ENCODE measurements at places on chromosomes 16 and 17.
A peak's percentile ranks its signal among the peaks of the same experiment; 100 is the strongest.

- DNase-seq: no peak
Measured at GRCh38 chr16:722835-723633, 2.1 kb downstream of the ANTKMT start.

DNA sequence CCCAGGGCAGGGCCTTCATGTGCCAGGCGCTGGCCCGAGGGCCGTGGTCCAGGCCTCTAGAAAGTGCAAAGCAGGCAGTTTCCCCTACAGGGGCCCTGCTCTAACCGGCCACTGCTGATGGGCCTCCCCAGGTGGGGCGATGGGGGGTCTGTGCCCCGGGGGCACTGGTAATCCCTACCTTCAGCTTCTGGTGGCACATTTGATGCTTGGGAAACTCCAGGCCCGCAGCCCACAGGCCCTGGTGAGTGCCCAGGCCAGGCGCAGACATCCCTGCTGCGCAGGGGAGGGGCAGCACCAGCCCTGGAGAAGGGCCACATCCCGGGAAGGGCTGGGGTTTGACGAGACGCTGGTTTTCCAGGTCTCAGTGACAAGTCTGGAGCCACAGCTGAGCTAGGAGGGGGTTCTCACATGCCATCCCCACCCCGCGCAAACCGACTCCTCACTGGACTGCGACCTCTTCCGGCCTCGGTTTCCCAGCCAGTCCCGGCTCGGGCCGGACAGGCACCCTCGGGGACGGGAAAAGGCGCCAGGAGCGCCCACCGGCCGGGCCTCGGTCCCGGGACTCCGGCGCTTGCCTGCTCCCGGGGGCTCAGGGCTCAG, 1.6 kb downstream of the DOC2B start:
- DNase-seq: no peak

DNA sequence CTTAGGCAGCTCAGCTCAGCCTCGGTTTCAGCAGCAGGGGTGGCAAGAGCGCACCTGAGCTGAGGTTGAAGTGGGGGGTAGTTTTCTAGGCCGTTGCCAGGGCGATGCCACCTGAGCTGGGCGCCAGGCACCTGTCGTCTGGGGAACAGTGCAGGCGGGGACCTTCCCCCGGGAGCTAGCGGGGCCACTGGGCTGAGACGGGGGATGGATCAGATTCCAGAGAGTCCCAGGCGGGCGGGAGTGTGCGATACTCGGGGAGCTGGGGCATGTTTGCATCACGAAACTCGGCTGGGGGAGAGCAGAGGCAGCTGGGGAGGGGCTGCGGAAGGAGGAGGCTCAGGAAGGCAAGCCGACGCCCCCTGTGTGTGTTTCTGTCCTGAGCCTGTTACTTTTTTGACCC, 477 bp upstream of the CLDN9 start:
- DNase-seq: no peak

- no peak for DNase-seq
Measured at GRCh38 chr17:47952171-47953021, 5.3 kb downstream of the PRR15L start.

- no peak for DNase-seq
Measured at GRCh38 chr17:67212714-67213417, 32.1 kb downstream of the HELZ start.

- DNase-seq: no peak
Measured at GRCh38 chr17:76088041-76088867, 9.3 kb downstream of the ZACN start.

GRCh38 chr16:87836844-87837581, 32.3 kb downstream of the SLC7A5 start:
- no peak for DNase-seq

- DNase-seq: no peak
Measured at GRCh38 chr16:70467113-70467512, 12.7 kb downstream of the FCSK start.

GRCh38 chr17:34201767-34202166, 53.3 kb upstream of the CCL2 start:
- DNase-seq: no peak

- DNase-seq: no peak
Measured at GRCh38 chr17:7491583-7491982, 7.4 kb downstream of the POLR2A start.

GRCh38 chr17:246226-246625, 64.8 kb upstream of the DOC2B start:
- DNase-seq: no peak

- no peak for DNase-seq
Measured at GRCh38 chr16:78607022-78607421, 507.6 kb downstream of the WWOX start.

DNA sequence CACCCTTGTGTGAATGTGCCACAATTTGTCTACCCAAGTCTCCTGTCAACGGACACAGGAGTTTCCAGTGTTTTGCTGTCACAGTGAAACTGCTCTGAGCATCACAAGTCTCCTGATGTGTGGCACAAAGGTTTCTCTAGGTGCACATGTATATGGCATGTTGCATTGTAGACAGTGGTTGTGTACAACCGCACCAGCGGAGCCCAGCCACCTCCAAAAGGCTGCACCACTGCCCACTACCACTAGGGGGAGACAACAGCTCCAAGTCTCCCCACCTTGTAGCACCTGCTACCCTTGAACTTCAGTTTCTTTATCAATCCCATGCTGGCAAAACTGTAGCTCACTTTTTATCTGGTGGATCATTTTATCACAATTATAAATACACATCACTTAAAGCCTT, 95.5 kb upstream of the ZNF469 start:
- DNase-seq: no peak

- DNase-seq: no peak
Measured at GRCh38 chr16:79612207-79612606, 11.7 kb upstream of the MAF start.

GRCh38 chr17:12898110-12898509, 108.8 kb downstream of the ARHGAP44 start:
- DNase-seq: no peak

GRCh38 chr17:41457676-41458075, 9.5 kb downstream of the KRT32 start:
- DNase-seq: no peak

- no peak for DNase-seq
Measured at GRCh38 chr17:43740541-43740940, 18.1 kb downstream of the SOST start.

DNA sequence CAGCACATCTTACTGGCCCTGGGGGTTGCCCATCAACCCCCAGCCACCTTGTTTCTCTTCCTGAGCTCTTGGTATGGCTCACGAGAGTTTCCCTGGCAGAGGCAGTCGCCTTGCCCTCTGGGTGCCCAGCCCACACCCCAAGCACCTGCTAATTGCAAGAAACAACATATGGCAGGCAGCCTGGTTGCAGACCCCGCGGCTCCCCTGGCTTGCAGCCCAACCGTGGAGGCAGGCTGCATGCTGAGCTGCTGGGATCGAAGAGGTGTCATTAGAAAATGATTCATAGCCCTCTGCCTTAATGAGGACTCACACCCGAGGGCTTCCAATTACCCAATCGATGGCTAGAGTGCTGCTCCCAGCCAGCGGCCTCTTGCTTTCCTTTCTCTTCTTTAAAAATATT, 115.7 kb downstream of the TMEM114 start:
- no peak for DNase-seq

GRCh38 chr16:11501632-11502031, 85.1 kb downstream of the LITAF start:
- DNase-seq: no peak

DNA sequence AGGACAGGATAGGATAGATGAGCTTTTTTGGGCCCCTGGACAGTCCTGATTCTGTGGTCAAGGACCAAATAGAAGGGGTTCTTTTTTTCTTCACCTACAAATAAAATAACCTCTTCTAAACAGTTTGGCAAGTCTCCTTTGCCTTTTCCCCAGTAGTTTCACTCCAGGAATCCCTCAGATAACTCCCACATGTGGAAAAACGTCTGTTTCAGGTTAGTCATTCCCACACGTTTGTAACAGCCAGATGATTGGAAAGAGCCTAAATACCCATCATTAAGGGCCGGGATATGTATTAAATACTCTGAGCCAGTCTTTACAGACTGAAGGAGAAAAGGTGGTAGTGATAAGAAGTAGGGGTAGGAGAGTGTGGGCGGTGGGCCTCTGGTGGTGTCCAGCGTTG, 58.3 kb downstream of the PLD6 start:
- no peak for DNase-seq

DNA sequence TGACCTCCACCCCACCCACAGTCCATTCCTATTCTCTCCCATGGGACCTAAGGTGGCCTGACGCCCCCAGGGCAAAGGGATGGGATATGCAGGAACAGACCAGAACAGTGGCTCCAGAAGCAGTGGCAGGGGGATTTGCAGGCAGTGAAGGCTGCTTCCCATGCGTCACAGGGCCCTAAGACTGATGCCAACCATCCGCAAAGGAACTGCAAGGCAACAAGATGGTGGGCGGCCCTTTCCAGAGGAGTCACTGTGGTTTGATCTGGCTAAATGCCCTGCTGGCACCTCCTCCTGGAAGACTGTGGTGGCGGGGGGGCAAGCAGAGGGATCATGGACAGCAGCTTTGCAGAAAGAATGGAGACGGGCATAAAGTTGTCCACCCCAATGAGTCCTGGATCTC, 4.4 kb upstream of the SLC39A11 start:
- DNase-seq: no peak

GRCh38 chr17:39995438-39995837, 14.8 kb downstream of the PSMD3 start:
- no peak for DNase-seq

DNA sequence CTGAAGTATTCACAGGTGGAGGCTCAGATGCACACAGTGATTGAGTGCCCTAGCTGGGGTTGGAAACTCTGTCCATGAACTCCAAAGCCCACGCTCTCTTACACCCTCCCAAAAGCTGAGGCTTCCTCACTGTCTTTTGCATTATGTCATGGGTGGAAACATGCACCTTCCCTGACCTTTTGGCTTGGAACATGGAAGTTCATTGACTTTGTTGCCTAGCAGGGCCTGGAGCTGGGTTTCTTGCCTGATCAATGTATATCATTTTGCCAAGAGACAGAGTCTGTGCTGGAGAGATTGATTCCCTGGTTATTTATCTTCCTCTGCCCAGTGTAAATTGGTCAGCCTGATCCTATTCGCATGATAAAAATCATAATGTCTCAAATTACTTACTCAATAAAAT, 558.4 kb downstream of the MAF start:
- no peak for DNase-seq

DNA sequence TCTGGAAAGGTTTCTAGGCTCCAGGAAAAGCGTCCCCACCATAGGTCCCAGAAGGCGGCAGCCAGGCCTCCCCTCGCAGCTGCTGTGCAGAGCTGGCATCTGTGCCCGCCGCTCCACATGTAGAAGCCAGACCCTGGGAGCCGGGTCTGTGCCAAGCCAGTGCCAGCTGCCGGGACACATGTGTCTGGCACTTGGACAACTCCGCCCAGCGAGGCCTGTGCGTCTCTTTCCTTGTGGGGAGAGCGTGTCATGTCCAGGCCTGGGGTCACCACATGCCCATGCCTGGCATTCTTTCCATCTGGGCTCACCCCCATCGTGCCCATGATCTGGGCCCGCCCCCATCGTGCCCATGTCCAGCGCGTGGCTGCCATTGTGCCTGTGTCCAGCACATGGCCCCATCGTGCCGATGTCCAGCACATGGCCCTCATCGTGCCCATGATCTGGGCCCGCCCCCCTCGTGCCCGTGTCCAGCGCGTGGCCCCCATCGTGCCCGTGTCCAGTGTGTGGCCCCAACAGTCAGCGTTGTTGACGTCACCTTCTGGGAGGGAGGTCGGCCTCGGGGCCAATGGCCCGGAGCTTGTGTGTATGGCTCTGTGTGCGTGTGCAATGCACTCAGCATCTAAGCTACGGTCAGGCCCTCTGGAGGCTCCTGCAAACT, 13.3 kb upstream of the ACSF3 start:
- no peak for DNase-seq

- no peak for DNase-seq
Measured at GRCh38 chr17:81522491-81523401, 5.4 kb upstream of the FSCN2 start.

DNA sequence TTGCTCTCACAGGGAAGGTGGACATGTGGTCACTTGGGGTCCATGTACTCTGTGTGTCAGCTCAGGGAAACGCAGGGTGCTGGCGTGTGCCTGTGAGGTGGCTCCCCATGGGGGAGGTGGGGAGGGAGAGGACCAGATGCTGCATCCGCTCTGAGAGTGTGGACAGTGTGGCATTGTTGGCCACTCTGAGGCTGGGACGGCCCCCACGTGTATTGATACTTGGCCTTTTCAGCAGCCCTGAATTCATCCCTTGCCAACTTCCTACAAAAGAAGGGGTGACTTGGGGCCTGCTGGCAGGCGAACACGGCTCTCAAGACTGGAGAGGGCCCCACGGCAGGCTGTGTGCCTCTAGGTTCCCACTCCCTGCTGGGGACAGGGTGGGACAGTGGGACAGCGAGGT, 120.1 kb downstream of the RAB11FIP4 start:
- no peak for DNase-seq

GRCh38 chr17:45227926-45228762, 6.5 kb downstream of the FMNL1 start:
- peak; percentile 14 for DNase-seq

DNA sequence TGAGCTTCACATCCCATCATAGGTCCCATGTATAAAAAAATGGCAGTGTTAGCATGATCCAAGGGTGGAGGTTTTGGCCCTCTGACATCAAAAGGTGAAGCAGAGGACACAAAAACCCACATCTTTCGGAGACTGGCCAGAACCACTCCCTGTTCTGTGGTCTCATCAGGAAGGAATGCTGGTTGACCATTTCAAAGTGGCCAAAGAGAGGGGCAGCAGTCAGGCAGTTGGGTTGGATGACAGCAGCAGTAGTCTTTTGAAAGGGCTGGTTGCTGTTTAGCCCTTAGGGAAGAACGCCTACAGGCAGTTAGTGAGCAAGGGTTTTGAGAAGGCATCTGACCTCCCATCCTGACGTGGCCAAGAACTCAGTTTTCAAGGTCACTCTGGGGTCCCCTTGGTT, 40.5 kb downstream of the LCMT1 start:
- no peak for DNase-seq

GRCh38 chr17:72466199-72466598, 345.4 kb downstream of the SOX9 start:
- DNase-seq: no peak

DNA sequence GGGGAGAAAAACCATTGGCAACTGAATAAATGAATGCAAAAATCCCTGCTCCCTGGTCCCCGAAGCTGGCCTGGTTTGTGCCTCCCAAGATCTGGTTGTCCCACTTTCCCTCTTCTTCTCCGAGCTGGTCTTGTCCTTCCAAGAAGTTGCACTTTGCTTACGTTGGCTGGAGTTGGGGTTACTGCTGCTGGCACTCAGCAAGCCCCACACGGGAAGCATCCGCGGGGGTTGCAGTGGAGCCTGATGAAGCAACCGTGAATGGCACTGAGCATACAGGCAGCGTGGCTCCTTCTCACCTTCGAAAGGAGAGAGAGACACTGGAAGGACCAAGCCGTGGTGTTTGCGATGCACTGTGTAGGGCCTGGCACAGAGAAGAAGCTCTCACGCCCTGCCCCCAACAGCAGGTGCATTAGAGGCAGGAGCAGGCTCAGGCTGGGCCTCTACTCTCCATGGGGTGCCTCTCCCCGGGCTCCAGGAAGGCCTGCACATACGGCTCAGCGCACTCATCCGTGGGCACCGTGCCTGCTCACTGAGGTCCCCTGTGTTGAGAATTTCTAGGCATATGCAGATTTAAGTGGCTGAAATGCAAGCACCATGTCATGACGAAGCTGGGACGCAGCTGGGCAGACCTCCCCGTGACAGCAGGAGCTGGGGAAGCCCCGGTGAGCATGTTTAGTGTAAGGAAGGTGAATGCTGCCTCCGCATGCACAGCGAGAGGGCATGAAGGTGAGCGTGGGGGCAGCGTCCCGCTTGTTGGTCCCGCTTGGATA, 12.1 kb downstream of the CA5A start:
- no peak for DNase-seq

Data from stimulated activated naive CD4-positive, alpha-beta T cell treated with Interleukin-2 at 50 U/mL for 16 hours (primary cell).